ENCODE measurements at places on chromosomes 7 and 10.

GRCh38 chr10:16809074-16809718, 8.0 kb downstream of the RSU1 start:
- DNase-seq = peak; percentile 64

DNA sequence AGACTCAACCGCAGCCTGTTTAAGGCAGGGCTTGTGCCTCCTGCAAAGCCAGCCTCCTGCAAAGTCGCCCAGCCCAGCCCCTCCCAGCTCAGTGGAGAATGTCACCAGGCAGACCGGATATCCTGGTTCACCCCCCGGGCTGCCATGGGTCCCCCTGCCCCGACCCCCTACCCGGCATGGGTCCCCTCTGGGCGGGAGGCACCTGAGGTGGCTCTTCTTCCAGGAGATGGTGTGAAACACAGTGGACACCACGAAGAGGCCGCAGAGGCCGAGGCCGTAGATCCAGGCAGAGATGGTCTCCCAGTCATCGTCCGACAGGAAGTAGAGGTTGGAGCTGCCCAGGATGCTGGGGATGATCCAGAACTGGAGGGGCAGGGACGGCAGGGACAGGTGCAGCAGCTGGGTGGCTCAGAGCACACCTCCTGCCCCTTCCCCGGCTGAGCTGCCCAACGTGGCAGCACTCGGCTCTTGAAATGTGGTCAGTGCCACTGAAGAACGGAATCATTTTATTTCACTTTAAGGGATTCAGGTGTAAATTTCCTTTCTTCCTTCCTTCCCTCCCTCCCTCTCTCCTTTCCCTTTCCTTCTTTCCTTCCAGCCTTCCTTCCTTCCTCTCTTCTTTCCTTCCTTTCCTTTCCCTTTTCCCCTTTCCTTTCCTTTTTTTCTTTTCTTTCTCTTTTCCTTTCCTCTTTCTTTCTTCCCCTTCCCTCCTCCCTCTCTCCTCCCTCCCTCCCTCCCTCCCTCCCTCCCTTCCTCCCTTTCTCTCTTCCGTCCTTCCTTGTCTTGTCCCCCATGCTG, 36.7 kb upstream of the RADIL start:
- no peak for DNase-seq

GRCh38 chr7:105578496-105578895, 2.8 kb downstream of the EFCAB10 start:
- DNase-seq = no peak

DNA sequence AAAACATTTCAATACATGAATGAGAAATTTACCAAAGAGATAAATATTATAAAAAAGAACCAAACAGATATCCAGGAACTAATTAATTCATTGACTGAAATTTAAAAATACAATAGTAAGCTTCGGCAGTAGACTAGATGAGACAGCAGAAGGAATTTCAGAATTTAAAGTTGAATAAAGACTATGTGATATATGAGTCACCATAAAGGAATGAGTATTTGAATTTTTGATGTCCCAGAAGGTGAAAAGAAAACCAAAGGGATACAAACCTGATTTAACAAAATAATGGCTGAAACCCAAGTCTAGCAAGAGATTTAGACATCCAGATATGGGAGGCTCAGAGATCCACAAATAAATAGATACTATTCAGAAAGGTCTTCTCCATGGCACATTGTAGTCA, 623.9 kb upstream of the FOXK1 start:
- no peak for DNase-seq

- DNase-seq = peak; percentile 42
These were observed 180.2 kb upstream of the FZD1 start for GRCh38 chr7:91083855-91084644.

GRCh38 chr7:34991938-34992840, 45.1 kb downstream of the DPY19L1 start:
- peak; percentile 77 for DNase-seq

- peak; percentile 78 for DNase-seq
These were observed 566 bp downstream of the ZNF789 start for GRCh38 chr7:99473315-99473596.

DNA sequence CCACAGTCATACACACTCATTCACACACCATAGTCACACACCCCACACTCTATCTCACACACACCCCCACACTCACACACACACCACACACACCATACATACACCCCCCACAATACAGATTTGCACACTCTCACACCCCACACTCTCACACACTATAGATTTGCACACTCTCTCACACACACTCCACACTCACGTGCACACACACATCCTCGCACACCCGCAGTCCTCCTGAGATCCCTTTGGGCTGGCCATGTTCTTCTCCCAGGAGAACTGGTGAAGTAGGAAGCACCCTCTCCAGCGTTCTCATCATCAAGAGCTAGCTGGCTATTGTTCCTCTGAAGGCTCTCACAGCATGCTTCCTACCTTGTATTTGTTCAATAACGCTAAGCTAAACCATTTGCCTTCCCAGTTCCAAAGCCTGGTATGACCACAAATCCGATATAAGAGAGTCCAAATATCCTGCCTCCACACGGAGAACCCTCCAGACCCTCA, 86.2 kb downstream of the HECW1 start:
- peak; percentile 4 for DNase-seq

DNA sequence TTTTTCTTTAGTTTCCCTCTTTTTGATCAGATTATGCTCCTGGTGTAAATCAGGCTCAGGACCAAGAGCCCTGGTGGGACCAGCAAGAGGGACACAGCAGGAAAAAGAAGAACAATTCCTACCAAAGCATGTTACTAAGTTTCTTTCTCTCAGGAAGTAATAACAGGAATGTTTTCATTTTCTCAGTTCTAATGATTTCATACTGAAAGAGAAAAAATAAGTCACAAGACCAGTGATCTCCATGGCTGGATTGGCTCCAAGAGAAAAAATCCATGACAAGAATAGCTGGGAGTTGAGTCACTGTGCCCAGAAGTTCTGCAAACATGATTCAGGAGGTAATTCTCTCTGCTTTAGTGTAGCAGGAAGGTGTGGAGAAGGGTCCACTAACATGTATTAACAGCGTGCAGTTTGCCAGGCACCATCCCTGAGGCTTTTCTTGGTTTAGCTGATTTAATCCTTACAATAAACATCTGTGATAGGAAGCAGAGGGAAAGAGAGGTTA, 23.8 kb upstream of the IFIT2 start:
- peak; percentile 98 for DNase-seq

DNA sequence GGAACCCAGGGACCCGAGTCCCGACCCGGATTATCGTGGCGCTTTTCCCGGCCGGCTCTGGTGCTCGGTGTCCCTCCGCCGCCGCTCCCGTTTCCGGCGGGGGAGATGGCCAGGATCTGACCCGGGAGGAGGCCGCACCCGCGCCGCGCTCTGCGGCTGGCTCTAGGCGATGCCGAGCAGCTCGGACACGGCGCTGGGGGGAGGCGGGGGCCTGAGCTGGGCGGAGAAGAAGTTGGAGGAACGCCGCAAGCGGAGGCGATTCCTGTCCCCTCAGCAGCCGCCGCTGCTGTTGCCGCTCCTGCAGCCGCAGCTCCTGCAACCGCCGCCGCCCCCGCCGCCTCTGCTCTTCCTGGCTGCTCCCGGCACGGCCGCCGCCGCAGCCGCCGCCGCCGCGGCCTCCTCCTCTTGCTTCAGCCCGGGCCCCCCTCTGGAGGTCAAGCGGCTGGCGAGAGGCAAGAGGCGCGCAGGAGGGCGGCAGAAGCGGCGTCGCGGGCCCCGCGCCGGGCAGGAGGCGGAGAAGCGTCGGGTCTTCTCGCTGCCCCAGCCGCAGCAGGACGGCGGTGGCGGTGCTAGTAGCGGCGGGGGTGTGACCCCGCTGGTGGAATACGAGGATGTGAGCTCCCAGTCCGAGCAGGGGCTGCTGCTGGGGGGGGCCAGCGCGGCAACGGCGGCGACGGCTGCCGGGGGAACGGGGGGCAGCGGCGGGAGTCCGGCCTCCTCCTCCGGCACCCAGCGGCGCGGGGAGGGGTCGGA, 593 bp downstream of the CDK13 start:
- peak; percentile 46 for DNase-seq

DNA sequence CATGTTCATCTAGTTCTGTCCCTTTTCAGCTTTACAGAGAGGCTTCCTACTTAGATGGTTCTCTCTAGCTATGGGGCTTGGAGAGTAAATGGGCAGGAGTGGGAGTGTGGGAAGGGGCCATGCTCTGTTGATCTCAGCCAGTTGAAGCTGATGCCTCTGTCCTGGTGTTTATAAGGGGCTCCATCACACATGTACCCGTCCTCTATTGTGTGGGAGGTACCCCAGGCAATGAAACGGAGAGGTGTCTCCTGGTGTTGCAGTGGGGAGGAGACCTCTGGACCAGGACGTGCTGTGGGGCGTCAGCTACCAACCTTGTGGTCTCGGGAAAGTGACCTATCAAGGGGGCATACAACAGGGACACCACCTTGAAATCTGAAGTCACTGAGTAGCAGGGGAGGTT, 173.5 kb downstream of the CELF2 start:
- no peak for DNase-seq

GRCh38 chr7:27128034-27128433, 2.5 kb downstream of the HOXA4 start:
- no peak for DNase-seq

GRCh38 chr10:91724933-91725332, 73.3 kb upstream of the TNKS2 start:
- DNase-seq = no peak

DNA sequence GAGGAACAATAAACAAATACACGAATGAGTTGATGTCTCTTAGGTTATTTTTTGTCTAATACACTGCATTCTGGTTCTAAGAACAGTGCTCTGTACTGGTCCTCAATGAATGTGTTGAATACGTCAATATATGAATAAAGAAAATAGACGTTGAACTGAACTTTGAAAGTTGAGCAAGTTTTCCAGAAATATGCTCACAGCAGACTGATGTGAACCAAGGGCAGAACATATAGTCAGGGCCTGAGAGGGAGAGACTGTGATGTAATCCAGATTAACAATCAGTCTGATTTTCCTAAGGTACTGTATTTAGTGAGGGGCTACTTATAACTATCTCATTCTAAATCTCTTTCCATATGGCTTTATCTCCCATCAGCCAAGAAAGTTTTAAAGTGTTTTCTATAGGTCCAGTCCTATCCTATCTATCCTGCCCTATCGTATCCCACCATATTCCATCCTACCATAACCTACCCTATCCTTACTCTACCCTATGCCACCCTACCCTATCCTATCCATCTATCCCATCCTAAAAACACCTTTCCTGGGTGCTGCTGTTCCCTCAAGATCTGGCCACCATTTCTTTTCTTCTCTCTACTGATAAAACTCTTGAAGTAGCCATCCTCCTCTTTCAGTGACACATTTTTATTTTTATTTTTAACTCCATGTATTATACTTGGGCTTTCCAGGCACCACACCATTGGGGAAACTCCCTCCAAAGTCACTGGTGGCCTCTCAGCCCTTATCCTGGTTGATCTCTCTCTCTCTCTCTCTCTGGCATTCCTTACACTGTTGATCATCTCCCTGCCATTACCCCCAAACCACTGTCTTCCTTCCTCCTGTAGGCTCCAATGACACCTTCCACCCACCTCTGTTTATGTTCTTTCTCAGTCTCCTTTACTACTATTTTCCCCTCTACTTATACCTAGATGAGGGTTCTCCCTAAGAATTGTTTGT, 212.3 kb upstream of the SLC26A5 start:
- no peak for DNase-seq

- peak; percentile 27 for DNase-seq
These were observed 41.8 kb upstream of the LRRC18 start for GRCh38 chr10:48981310-48981907.

GRCh38 chr10:97849103-97849686, 448 bp upstream of the GOLGA7B start:
- DNase-seq = no peak

- no peak for DNase-seq
These were observed 2.4 kb downstream of the PWWP2B start for GRCh38 chr10:132399117-132400035.

DNA sequence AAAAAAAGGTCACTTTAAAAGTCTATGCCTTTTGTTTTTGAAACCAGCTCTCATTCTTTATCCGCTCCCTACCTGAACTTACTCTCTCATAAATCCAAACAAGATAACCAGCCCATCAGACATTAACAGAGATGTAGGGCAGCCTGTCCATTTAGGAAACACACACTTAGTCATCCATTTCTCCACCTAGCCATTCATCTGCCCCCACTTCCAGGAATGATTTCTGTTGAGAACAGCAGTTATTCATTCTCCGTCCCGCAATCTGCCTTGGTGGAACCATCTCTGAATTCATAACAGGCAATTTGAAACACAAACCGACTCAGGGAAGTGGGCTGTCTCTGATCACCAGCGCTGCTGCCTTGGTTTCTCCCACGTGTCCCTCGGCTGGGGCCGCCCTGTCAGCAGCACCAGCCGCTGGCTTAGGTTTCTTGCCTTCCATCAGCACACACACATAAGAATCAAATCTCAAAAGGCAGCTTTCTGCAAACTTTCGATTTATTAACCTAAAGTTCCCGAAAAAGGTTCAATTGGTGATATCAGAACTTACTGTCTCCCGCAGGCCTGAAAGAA, 528.2 kb upstream of the NRP1 start:
- DNase-seq = no peak

GRCh38 chr7:22675917-22676343, 51.1 kb upstream of the IL6 start:
- DNase-seq = peak; percentile 82

GRCh38 chr10:63438506-63439498, 27.0 kb downstream of the JMJD1C start:
- peak; percentile 57 for DNase-seq

- DNase-seq = no peak
These were observed 33.8 kb upstream of the ITGB8 start for GRCh38 chr7:20296901-20297300.

DNA sequence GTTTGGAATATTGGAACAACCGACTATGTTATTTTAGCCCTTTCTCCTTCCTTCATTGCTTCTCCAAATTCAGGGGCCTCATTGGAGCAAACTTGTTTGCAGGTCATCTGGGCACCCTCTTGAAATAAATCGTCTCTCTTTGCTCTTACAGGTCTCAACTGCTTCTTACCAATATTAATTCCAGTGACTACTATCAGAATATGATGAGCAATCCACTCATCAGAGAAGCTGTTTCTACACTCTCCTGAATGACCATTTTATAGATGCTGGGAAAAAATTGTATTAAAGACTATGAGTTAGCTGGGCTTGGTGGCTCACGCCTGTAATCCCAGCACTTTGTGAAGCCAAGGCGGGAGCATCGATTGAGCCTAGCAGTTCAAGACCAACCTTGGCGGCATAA, 12.5 kb upstream of the HNRNPF start:
- no peak for DNase-seq

GRCh38 chr7:79647711-79648110, 194.2 kb upstream of the MAGI2 start:
- no peak for DNase-seq

- no peak for DNase-seq
These were observed 26.0 kb downstream of the PPP1R9A start for GRCh38 chr7:94933256-94933990.

- no peak for DNase-seq
These were observed 105.3 kb downstream of the SKAP2 start for GRCh38 chr7:26759108-26759507.
